ENCODE measurements at places on chromosomes 2 and 18.

DNA sequence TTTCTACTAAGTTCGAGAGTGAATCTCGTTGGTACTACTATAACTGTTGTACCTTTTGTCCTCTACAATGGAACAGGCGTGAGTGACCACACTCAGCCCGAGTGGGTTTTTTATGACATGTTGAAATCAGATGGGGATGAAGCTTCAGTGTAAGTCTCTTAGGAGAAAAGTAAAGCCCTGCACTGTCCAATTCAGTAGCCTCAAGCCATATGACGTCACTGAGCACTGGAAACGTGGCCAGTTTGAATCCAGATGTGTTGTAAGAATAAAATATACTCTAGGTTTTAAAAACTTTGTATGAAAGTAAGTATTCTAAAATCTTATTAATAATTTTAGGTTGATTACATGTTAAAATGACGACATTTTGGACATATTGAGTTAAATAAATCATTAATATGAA lies 101.7 kb upstream of the SP3 start:
- DNase-seq: no peak

GRCh38 chr2:164840458-164840929 lies 1.1 kb downstream of the COBLL1 start:
- DNase-seq: no peak

DNA sequence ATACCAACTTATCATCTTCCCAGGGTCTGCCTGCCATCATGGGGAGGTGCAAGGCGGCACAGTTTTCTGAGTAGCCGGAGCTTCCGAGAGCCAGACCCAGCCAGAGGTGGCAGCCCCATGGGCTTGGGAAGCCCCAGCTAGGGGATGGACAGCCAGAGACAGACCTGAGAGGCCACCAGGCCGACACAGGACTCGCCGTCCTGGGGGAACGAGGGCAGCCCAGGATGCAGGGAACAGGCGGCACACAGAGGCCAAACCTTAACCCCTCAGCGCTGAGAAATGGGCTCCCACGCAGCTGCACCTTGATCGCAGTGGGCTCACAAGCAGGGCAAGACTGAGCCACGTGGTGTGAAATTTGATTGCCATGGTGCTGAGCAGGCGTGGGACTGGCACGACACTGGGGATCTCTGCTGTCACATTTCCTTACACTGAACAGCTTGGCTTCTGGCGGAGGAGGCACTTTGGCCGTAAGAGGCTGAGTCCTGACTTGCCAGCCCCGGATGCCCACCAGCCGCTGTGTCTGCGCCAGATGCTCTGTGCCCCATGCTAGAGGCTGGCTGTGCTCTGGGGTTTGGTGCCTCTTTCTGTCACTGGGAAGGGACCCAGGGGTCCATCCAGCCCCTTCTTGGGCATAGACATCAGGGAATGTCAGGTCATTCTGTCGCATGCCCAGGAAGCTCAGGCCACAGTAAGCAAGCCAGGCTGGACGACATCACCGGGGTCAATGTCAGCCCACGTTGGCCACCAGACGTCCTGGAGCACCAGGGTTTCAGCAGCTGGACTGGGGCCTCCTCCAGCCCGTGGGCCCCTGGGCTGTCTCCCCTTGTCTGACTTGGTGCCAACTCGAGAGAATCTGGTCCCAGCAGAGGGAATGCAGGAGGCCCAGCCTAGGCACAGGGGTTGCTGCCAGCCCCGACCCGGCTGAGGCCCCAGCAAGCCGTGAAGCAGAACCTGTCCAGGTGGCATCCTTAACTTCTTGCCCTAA lies 312.1 kb upstream of the MYT1L start:
- no peak for DNase-seq

DNA sequence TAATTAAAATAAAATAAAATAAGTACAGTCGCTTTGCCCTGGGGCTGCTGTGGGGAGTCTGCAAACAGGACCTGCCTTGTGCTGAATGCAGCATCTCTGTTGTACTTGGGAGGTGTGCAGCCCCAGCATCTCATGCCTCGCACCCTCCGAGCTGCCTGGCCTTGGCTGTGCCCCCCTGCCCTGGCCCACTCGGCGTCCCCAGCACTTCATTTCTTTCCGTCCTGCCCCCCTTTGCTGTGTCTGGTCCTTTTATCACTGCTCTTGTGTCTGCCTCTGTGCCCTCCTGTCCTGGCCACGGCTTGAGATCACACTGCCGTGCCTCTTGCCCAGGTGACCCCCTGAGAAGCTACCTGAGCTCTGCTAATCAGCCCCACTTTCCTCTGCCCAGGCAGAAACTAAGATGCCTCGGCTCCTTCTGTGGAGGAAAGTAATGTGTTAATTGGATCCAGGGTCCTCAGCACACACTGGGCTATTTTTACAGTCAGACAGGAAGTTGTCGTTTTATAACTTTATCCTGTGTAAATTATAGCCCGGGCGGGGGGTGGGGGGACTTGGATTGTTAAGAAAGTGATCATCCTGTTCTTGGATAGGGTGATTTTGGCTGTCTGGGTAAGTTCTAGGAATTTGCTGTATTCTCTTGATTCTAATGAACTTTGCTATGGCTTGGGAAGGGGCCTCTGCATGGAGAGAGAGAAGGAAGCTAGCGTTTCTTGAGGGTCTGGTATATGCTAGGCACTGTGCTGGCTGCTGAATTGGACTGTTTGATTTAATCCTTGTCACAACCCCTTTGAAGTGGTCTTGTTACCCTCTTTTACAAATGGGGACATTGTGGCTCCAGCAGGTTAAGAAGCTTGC lies 69.4 kb downstream of the AGAP1 start:
- no peak for DNase-seq
